ENCODE measurements at places on chromosomes 12 and 14.

- DNase-seq: no peak
Measured at GRCh38 chr12:51666696-51667095, 75.7 kb downstream of the SCN8A start.

- peak; percentile 3 for DNase-seq
Measured at GRCh38 chr14:51821822-51822221, 38.6 kb upstream of the GNG2 start.

GRCh38 chr12:76698966-76699365, 64.9 kb upstream of the ZDHHC17 start:
- DNase-seq: no peak

DNA sequence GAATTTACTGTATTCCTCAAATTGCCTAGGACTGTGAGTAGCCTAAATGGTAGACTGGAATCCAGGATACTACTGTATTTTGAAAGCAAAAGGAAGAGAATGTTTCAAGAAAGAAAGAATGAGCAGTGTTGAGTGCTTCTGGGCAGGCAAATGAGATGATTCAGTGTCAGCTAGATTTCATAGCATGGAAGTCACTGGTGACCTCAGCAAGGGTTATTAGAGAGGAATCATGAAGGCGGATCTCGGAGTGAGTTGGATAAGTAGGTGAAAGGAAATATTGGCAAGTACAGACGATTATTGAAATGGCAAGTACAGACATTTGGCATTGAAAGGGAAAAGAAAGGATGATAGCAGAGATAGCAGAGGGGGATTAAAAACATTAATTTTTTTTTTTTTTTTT, 27.1 kb downstream of the VRK1 start:
- DNase-seq: peak; percentile 69

GRCh38 chr12:105025890-105026289, 39.8 kb downstream of the NOPCHAP1 start:
- peak; percentile 62 for DNase-seq

DNA sequence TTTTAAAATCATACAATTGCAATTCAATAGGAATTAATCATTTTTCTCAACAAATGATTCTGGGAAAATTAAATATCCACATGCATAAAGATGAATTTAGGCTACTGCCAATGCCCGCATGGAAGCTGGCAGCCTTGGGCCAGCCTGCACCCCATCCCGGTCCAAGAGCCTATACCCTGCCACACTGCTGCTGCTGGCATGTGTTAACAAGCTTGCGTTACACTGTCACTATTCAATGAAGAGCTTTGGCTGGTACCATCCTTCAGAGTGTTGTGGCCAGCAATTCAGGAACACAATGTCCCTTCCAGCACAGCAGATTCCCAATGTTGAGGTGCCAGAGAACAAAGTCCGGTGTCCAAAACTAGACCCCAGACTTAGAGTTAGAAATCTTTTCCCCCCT, 13.6 kb upstream of the TAS2R14 start:
- no peak for DNase-seq

GRCh38 chr12:93325855-93326254, 51.9 kb upstream of the NUDT4 start:
- DNase-seq: peak; percentile 17

DNA sequence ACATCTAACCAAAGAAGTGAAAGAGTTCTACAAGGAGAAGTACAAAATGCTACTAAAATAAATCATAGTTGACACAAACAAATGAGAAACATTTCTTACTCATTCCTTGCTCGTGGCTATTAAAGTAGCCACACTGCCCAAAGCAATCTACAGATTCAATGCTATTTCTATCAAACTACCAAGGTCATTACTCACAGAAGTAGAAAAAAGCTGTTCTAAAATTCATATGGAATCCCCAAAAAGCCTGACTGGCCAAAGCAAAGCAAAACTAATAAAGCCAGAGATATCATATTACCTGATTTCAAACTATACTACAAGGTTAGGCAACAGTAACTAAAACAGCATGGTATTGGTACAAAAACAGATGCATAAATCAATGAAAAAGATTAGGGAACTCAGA, 305.6 kb downstream of the RPAP3 start:
- DNase-seq: no peak

DNA sequence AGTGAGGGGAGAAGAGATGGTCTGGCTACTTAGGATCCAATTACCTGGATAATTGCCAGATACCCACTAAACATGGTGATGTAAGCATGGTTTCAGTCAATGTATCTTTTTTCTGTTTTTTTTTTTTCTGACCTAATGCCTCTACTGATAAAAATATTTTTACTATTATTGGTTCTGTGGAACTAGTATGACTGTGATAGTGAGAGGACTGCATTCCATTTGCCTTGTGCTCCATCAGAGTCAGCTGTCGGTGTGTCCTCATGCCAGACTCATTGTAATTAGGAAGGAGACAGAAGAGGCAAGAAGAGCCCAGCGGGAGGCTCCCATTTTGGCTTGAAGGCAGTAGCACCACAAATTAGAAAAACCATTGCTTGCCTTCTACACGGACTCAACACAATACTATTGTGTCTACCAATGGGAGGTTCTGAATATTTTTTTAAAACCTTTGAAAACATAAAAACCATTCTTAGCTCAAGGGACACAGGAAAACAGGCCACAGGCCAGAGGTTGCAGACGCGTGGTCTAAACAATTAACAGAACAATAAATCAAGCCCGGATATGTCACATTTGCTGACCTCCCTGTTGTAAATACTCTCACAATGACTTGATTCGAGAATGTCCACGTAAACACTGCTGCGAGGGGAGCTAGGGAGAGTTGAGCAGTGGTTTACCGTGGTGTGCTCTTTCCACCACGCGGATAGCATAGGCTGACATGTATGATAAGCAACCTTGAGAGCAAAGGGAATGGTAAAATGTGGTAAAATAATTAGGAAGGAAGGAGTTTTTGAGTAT, 13.5 kb upstream of the DCP1B start:
- no peak for DNase-seq

- DNase-seq: no peak
Measured at GRCh38 chr14:37997017-37997416, 210.7 kb upstream of the SSTR1 start.

DNA sequence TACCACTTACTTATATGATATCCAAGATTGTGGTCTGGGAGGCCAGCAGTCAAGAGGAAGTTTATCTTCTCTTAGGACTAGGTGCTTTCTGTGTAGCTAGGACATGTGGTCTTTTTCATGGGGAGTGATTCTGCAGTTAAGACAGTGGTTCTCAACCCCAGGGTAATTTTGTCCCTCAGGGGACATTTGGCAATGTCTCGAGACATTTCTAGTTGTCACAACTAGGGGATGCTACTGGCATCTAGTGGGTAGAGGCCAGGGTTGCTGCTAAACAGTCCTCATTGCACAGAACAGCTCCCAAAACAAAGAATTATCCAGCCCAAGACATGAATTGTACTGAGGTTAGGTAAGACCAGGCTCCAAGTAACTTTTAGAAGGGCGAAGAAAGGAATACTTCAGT, 20.0 kb downstream of the AMDHD1 start:
- no peak for DNase-seq

DNA sequence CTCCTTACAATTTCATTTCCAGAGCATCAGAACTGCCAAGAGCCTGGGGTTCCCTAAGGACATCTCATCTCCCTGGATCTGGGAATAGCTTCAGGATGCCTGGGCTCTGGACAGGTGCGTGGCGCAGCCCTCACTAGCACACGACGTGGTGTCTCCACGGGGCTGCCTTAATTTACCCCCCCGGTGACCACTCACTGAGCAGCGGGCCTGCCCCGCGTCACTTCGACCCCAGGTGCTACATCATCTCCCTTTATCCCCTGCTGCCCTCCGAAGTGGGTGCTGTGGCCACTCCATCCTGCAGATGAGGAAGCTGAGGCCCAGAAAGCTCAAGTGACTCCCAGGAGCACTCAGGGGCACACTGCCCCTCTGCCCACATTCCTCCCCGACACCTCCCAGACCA, 177.8 kb upstream of the SFSWAP start:
- DNase-seq: no peak

DNA sequence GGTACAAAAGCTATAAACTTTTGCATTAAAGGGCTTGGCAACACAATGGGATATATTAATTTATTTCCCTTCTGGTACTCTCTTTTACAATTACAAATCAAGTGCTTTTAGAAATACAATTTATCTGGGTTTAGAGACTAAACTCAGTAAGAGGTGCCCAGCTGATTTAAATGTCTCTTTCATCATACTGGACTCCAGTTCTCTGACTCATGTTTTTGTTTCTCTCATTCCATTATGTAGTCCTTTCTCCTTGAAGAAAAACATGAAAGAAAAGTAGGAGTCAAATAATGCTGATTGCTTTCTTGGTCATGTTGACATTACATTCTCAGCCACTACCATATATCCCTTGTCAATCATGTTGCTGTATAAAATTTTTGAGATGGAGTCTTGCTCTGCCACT, 36.3 kb upstream of the CFL2 start:
- peak; percentile 79 for DNase-seq

DNA sequence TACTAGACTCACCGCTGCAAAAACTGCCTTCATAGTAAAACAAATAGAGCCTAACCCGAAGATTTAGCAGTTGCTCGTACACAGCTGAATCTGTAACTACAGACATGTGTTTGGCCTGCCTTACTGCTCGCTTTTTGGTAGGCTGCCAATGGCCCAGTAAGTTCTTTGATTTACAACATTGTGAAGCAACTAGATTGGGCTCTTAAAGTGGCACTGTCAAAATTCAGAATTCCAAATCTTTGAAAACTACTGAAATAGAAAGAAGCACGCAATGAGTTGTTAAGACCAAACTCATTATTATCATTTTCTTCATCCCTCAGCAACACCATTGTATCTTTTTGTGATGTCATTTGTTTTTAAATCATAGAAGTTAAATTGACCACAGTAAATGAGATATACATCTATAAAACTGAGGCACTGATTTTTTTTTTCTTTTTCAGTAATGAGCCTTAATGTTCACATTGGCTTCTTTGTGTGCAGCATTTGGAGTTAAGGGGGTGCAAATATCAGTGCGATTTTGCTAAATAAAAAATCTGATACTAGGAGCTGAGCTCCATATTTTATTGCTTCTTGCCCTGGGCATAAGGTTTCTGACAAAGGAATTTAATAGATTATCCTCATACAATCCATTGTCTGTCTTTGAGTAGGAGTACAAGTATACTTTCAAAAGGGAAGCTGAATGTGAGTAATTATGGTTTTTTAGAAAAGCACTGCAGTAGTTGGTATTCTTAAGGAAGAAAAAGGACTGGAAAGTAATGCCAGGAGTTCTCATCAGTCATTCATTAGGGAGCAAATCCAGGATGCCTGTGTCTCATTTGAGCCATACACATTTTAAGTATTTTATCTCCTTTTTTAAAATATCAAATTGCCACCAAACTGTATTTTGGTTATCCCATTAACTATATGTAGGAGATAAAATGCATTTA, 138.5 kb downstream of the KICS2 start:
- DNase-seq: peak; percentile 95

DNA sequence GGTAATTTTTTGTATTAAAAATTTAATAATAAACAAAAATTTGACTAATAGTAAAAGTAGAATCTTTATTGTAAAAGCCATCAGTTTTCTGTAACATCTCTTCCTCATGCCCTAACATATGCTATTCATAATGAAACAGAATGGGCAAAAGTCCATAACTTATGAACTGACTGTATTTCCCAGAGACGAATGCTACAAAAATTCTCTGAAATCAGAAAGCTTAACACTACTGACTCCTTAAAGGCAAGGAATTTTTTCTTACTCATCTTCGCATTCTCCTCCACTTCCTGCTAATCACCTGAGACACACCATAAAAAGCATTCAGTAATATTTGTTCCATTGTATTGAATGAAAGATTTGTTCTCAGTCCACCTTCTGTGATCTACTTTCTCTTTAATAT, 17.6 kb downstream of the MON2 start:
- DNase-seq: no peak

GRCh38 chr14:91374287-91374878, 43.2 kb downstream of the CCDC88C start:
- no peak for DNase-seq

DNA sequence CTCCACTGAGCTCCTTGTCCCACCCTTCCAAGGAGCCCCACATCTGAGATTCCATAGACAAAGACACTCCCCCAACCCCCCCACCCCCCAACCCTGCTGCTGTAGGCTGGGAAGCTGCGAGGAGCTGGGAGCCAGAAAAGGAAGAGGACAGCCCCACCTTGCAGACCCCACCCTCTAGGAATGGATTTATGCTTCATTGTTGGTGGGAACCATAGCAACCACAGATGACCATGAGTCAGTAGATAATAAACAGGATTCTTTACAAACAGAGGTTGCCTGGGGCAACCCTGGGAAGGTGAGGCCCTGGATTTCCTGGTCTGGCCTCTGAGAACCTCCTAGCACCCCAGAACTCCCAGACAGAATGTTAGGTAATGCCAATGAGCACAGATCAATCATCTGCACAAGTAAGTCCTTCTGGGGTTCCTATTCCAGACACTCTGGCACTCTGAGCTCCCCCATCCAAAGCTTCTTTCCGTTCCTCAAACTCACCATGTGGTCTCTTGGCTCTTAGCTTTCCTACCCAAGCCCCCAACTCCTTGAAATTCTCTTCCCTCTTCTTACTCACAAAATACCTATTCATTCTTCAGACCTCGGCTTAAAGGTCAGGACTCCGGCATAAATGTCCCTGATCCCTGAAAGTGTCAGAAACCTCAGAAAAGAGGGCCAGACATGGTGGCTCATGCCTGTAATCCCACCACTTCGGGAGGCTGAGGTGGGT, 15.2 kb upstream of the PLEKHG6 start:
- DNase-seq: peak; percentile 94

GRCh38 chr14:71142375-71143038, 235.2 kb downstream of the PCNX1 start:
- DNase-seq: peak; percentile 98

DNA sequence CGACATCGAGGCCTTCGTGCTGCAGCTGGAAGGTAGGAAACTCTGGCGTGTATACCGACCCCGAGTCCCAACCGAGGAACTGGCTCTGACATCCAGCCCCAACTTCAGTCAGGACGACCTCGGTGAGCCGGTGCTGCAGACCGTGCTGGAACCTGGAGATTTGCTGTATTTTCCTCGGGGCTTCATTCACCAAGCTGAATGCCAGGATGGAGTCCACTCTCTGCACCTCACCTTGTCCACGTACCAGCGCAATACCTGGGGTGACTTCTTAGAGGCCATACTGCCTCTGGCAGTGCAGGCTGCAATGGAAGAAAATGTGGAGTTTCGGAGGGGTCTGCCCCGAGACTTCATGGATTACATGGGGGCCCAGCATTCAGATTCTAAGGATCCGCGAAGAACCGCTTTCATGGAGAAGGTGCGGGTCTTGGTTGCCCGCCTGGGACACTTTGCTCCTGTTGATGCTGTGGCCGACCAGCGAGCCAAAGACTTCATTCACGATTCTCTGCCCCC, 1.4 kb downstream of the RIOX1 start:
- no peak for DNase-seq

DNA sequence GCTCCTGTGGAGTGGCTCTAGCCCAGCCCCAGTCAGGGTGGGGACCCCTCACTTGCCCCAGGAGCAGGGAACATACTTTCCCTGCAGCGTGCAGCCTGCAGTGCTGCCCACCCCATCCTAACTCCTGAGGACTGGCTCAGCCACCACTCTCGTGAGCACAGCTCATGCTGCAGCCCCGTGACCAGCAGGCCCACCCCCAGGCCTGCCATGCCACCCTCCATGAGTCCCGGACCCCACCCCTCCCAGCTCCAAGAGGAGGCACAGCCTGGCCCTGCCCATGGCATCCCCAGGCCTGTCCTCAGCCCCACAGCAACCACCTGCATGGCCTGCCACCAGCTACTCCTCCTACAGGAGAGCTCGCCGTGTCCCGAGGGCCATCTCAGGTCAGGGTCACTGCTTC, 3.9 kb upstream of the JAG2 start:
- no peak for DNase-seq

Measured in fibroblast of pulmonary artery (primary cell).